ENCODE measurements at places on chromosomes 4 and X.
A peak's percentile ranks its signal among the peaks of the same experiment; 100 is the strongest.

DNA sequence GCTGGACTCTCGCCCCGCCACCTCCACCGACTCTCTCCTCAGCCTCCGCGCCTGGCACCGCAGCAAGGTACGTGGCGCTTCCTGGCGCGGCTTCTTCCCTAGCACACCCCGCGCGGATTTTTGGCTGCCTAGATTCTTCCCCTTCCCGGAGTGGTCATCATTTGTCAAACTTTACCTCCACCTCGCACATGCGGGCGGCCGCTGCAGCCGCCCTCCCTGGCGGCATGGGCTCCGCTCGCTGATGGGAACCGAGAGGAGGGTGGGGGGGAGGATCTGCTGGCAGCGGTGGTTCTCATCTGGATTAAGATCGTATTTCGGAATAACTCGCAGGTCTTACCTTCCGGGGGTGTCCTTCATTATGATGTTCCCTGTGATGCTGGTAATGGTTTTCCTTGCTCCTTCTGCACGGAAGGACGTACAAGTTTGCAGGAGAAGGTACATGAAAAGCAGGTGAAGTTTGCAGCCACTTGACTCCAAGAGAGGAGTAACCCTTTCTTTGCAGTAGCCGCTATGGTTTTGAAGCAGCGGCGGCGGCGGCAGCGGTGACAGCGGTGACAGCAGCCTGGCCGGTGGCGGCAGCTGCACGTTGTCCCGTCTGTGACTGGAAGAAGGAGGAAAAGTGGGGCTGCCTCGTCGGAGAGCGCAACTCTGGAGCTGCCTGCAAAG, 2183.9 kb upstream of the TENM3 start:
- peak; percentile 52 for DNase-seq

DNA sequence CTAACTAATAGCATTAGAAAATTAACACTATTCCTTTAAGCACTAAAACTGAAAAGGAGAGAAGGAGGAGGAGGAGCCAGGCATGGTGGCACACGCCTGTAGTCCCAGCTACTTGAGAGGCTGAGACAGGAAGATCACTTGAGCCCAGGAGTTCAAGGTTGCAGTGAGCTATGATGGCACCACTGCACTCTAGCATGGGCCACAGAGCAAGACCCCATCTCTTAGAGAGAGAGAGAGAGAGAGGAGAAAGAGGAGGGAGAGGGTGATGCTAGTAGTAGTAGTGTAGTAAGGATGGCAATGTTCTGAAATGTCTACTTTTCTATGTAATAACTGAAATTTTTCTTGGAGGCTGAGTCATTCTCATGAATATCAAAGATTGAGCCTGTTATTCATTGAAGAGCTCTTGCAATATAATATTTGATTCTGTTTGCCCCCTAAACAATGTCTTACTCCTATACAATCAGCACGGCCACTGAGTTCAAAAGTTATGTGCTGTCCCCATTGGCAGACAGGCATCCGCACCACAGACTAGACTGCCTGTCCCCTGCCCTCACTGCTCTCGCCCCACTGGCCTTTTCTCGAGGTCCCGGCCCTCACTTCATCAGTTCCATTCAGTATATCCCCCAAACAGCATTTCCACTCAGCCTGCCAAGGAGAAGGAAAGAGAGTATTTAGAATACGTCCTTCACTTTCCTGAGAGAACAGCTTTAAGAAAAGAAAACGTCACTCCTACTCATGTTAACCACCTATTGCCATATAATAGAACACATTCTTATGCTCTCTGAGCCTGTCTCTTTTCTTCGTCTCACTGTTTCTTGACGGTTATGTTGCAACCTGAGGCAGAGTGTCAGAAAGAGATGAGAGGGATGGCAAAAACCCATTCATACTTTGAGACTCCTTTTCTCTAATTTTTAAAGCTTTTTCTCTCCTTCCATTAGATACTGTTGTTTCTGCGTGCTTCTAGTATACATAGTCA, 238.1 kb downstream of the PALLD start:
- no peak for DNase-seq

GRCh38 chrX:71292669-71293365, 8.7 kb upstream of the ITGB1BP2 start:
- DNase-seq = no peak

DNA sequence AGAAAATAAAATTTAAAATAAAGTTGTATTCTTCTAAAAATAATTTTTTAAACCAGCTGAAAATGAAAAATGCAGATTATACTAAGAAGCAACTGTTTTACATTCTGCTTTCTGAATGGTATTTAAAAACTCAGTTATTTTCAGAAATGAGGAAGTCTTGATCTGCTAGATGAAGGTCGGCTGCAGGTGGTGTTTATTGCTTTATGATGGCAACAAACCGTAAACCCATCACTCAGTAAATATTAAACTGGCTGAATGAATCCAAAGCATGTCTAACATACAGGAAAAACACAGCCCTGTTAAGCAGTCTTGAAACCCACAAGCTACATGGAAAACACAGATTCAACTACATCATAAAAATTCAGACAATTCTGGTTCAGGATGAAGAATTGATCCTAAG, 29.3 kb downstream of the DYNLT3 start:
- DNase-seq = no peak

GRCh38 chrX:42973321-42973720, 195.4 kb upstream of the PPP1R2C start:
- no peak for DNase-seq

DNA sequence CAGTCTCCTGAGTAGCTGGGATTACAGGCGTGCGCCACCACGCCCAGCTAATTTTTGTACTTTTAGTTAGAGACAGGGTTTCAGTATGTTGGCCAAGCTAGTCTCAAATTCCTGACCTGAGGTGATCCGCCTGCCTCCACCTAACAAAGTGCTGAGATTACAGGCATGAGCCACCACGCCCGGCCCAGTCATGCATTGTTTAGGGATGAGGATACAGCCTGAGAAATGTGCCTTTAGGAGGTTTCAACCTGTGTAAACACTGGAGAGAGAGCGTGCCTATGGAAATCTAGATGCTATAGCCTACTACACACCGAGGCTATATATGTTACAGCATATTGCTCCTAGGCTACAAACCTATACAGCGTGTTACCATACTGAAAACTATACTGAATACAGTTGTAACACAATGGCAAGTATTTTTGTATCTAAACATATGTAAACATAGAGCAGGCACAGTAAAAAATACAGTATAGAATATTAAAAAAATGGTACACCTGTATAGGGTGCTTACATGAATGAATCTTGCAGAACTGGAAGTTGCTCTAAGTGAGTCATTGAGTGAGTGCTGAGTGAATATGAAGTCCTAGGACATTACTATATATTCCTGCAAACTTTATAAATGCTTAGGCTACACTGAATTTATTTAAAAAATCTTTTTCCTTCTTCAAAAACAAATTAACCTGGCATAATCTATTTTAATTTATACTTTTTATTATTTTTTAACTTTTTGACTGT, 588.2 kb upstream of the ADGRL3 start:
- DNase-seq = no peak

DNA sequence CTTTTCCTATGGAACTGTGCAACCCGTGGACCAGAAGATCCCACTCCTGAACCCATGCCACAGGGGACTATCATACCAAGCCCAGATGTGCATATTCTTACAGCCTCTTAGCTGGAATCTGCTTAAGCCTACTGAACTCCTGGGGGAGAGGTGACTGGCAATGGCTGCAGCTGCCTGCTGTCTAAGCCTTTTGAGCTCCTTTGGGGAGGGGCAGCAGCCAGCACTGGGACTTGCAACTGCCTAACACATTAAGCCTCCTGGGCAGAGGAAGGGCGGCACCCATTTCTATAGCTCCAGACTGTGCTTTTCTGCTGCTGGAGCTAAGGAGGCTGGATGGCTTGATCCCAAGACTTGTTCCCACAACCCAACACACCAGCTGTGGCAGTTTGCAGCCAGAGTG, 117.9 kb upstream of the VEGFC start:
- DNase-seq = no peak

DNA sequence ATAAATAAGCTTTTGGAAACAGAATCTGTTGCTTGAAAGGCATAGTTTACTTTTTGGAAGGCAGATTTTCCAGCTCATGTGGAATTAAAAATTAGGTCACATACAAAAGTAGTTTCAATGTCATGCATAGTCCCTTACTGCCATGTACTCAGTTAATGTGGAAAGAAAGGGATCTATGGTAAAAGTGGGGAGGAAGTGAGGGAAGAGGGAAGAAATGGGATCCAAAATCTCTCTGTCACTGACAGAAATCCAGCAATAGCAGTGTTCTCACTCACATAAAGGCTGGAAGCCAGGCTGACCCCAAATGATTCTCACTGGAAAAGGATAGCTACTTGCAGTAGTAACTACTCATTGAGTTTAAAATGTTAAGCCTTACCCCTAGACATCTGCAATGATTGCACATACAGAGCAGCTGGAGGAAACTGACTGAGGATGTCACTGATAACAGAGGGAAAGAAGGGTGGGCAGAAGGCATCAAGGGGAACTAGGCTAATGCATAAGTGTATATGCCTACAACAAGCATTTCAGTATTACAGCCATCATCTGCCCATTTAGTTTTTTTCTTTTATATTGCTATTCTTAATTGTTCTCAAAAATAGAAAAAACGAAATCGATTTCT, 445.6 kb downstream of the FAT4 start:
- no peak for DNase-seq

- no peak for DNase-seq
Measured at GRCh38 chr4:159410076-159410777, 307.3 kb downstream of the RAPGEF2 start.

DNA sequence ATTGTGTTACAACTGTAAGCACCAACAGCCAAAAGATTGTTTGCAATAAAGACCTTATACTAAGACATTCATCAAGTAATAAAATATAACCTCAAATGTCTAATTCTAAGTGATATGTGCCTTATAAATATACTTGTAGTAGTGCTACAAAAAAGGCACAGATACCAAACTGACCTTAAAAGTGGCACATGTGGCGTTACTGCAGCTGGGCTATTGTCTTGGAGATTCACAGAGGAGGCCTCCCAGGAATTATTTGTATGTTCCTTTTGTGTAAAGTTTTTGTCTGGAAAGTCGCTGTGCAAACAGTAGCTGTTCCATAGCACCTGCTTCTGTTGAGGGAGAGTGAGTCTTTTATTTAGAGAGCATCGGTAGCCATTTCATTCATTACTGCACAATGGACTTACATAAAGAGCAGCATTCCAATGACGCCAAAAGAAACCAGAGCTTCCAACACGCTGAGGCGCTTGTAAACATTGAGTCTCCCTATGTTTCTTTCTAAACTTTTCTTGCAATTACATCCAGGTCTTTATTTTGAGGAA, 143.7 kb downstream of the RPA4 start:
- peak; percentile 75 for DNase-seq

GRCh38 chr4:4524364-4524763, 17.5 kb downstream of the STX18 start:
- no peak for DNase-seq

DNA sequence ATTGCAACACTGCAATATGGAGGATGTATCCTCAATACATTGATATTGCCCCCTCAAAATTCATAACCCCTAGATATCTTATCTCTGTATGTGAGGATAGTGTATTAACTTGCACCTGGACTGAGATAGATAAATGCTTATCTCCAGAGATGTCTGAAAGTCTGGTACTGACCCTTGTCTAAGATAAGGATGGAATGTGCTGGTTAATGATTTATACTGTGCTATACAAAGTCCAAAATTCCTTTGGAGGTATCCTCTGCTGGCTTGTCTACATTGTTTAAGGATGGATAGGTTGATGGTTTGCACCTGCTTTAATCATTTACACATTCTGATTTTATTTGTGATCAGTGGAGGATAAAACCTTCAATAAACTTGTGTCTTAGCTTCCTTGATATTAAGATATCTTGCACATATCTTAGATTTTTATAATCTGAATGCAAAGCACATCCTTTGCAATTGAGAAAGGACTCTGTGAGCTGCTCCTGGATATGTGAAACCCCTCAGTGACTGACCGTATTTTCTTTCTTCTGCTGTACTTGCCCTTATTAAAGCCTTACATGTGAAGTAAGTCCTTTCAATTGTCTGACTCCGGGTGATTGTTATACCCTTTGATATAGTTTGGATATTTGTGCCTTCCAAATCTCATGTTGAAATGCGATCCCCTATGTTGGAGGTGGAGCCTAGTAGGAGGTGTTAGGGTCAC, 430.3 kb upstream of the MAOA start:
- DNase-seq = no peak

- peak; percentile 73 for DNase-seq
Measured at GRCh38 chrX:133985164-133985966, at the start of gene GPC3. Gene GPC3 (minus strand): TSS chrX:133985594.

DNA sequence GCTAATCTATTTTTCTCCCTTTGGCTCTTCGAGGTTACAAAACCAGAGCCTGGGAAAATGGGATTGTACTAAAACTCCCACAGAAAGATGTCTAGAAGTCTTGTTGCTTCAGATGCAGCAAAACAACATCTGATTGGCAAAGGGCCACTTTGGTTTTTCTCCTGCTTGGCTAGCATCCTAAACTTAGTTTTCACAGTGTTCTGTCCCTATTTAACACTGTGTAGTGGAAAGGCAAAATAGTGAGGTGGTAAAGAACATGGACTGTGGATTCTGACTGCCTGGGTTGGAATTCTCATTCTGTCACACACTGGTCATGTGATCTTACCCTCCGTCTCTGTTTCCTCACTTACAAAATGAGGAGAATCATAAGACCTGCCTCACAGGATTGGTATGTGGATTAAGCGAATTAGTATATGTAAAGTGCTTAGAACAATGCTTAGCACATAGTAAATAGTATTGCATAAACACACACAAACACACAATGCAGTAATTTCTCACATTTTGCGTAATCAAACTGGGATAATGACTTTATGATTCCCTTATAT, 23.5 kb downstream of the TIGD2 start:
- DNase-seq = no peak

GRCh38 chr4:12138488-12138887, 709.8 kb upstream of the HS3ST1 start:
- no peak for DNase-seq

DNA sequence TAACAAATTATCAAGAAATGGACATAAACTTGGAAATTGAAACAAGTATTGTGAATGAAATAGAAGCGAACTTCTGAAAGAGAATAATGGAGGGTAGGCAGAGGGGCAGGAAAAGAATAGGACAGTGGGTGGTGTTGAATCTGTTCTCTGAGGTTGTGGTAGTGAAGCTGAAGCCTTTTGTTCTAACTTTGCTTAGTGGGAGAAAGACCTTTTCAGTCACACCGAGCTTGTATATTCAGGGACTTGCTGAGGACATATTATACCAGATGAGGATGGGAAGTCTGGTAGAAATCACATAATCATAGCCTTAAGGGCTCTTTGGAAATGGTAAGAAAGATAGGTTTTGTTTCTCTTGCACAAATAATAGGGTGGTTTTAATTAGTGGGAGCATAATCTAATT, 115.4 kb upstream of the NDST4 start:
- no peak for DNase-seq

All from NCI-H1105 treated with DMSO at 0.1 percent for 48 hours (cell line).